ENCODE measurements at places on chromosomes 5 and 9.

GRCh38 chr9:90974643-90975245 lies 173.1 kb downstream of the SYK start:
- no peak for DNase-seq

DNA sequence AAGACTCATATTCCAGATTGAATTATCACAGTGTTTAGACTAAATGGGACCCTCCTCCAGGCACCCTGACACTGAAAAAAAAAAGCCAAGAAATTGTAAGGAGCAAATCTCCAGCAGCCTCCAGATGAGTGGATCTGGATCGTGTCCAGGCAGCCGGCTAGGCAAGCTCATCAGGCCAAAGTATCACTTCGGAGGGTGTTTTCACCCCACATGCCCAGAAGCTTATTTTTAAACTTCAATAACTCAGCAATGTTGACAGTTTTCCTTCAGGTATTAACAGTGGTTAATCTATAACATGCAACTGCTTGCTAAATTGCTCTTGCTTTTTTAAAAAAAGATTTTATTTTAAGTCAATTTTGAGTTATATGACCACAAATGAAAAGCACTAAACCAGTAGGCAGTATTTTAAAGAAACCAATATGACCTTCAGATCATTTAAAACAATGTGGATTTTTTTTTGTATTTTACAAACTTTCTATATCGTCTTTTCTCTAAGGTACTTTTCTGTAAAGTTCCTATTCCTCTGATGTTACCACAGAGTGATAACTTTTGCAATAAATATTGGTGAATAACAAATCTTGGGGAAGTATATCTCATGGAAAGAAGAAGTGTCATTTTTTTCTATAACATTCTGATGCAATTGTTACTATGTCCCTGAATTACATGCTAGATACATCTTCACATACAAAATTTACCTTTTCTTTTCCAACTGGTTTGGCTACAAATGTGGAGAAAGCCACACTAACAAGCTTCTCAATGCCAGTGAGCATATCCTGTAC lies 30.7 kb downstream of the ACOT12 start:
- no peak for DNase-seq

DNA sequence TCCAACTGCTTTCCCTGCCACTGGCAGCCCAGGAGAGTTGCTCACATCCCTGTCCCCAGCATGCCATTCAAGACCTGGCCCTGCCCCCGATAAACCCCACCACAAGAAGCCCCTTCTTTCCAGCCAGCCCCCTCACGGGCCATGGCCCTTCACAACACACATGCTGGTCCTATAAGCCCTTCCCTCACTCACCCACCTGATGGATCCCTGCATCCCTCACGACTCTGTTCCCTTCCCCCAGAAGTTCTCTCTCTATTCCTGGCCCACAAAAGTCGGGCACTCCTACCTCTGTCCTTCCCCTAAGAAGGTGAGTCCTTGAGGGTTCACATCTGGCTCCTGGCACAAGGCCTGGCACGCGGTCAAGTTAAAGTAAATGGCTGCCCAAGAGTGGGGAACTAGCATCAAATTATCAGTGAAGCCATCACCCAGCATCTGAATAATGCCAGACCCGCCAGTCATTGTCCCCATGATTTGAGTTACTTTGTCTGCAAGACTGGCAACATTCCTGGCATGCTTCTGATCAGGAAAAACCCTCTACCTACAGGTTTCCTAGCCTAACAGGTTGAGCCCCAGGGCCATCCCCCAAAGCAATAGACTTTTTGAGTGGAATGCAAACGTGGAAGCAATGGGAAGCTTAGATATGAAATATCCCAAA lies 65.9 kb downstream of the CRB2 start:
- no peak for DNase-seq

GRCh38 chr5:52283221-52283620 lies 504.5 kb upstream of the ITGA1 start:
- DNase-seq = no peak

DNA sequence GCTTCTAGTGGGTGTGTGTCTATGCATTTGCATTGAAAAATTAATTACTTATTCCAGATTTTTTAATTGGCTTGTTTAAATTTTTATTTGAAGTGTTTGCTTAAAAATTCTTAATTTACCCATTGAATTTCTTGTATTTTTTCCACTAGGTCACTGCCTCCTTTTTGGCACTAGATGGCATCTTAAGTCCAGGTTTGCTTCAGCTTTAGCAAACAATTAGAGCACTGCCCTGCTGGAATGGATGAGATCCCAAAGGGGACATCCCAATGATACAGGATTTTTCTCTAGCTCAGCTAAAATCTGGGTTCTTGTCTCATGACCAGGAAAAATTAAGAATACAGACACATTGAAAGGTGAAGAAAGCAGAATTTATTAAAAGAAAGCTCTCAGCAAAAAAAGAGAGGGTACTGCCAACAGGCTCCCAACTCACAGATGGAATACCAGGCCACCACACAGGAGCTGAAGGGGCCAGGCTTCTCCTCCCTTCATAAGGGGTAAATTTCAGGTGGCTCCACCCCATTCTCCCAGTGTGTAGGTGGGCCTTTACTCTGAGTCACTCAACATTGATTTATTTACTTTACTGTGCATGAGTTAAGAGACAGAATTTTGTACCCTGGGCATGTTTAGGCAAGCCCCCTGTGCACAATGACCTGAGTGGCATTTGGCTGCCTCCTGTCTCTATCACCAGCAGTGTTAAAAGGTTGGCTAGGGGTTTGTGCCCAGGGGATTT lies 532.4 kb downstream of the ANXA1 start:
- no peak for DNase-seq

DNA sequence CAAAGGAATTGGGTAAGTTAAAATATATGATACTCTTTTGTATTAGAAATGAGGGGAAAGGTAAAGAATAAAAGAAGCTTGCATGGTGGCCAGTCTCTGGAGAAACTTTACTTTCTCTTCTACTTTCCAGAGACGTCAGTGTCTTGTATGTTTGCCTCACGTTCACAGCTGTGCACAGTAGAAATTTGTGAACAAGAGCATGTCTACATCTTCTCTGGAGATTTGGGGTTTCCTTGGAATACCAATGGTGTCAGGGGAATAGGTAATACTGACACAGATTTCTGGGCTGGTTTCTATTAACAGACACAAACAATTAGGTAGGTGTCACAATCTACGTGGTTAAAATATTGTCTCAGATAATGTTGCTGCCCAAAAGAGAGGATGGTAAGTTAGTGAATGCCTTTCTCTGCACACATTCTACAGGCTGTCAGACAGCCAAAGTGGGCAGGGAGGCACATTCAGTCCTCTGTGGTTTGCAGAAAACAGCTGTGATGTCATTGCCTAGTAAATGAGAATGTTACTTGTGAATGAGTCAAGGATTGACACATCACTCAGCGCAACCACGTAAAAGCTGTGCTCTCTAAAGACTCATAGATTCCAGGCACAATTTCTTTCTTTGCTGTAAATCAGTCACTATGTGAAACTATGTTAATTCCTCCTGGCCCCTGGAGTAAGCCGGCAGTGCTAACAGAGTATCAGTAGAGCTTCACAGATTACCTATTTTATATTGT lies 397.1 kb downstream of the MAN2A1 start:
- DNase-seq = no peak

DNA sequence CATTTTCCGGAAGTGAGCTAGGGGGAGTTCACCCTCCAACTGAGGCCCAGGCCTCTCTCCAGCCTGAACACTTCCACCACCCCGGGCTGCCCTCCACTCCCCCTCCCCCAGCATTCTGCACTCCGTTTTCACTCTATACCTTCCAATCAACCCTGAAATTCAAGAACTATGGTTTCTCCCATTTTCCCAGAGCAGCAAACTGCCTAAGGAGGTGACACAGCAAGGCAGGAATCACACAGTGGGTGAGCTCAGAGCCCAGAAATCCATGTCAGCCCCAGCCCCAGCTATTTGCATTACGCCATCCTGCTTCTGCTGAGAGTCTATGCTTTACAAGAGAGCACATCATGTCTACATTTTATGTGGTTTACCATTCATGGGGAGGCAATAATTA lies 11.9 kb downstream of the MSX2 start:
- no peak for DNase-seq

- no peak for DNase-seq
Measured at GRCh38 chr5:178211095-178212048, 7.0 kb downstream of the HNRNPAB start.

GRCh38 chr5:31754741-31755675 lies 116.1 kb downstream of the PDZD2 start:
- DNase-seq = no peak

DNA sequence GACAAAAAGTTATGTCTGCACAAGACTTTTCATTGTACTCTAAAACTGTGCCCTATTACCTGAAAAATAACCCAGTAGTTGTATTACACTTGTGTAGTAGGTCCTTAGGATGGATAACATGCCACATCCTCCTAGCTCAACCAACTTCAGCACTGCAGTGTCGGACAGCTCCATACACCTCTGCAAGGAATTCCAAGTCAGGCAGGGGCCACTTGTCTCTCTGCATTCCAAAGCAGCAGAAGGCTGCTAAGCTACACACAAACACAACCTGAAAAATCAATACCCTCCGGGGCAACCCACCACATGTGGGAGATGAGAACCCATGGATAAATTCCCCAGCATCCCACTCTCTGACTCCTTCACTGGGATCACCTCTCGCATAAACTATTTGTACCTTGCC lies 50.2 kb downstream of the MED10 start:
- DNase-seq = no peak

- DNase-seq = no peak
Measured at GRCh38 chr5:137022043-137022442, 477.1 kb downstream of the SPOCK1 start.

DNA sequence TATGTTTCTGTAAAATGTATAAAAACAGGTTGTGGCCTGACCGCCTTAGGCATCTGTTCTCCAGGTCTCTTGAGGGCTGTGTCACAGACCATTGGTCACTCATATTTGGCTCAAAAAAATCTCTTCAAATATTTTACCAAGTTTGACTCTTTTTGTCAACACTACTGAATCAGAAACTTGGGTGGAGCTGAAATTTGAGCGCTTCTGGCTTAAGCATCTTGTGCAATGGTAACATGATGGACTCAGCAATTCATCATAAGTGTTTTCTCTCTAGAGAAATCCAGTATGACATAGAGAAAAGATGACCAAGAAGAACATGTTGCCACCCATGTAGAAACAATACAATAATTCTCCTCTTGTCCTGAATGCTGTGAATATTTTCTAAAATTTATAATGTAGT lies 387.9 kb downstream of the MAT2B start:
- no peak for DNase-seq

DNA sequence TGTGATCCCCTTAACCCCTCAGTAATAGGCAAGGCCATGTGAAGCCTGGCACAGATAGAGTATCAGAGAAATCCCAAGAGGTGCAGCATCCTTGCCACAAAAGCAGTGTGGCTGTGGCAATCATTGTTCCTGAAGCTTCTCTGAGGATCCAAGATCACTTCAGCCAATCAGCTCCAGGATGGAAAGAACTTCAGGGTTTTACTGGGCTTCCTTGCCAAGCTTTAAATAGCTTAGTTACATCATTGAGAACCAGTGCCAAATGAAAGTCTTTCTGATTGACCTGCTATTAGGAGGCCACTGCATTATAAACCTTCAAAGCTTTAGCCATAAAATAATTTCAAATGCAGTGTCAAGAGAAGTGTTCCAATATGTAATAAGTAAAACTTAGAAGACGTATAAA lies 430.6 kb downstream of the PIK3R1 start:
- no peak for DNase-seq

DNA sequence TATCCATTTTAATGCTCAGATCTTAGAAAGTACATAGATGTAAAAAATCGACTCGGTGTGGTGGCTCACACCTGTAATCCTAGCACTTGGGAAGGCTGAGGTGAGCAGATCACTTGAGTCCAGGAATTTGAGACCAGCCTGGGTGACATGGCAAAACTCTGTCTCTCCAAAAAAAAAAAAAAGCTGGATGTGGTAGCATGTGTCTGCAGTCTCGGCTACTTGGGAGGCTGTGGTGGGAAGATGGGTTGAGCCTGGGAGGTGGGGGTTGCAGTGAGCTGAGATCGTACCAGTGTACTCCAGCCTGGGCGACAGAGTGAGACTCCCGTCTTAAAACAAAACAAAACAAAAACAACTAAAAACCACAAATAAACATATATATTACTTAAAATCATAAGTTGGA lies 61.4 kb downstream of the RASA1 start:
- no peak for DNase-seq

- no peak for DNase-seq
Measured at GRCh38 chr5:152527358-152528052, 122.4 kb upstream of the NMUR2 start.

- DNase-seq = no peak
Measured at GRCh38 chr9:27329291-27329690, 32.3 kb upstream of the EQTN start.

- DNase-seq = no peak
Measured at GRCh38 chr9:120480707-120481106, 99.3 kb downstream of the CDK5RAP2 start.

DNA sequence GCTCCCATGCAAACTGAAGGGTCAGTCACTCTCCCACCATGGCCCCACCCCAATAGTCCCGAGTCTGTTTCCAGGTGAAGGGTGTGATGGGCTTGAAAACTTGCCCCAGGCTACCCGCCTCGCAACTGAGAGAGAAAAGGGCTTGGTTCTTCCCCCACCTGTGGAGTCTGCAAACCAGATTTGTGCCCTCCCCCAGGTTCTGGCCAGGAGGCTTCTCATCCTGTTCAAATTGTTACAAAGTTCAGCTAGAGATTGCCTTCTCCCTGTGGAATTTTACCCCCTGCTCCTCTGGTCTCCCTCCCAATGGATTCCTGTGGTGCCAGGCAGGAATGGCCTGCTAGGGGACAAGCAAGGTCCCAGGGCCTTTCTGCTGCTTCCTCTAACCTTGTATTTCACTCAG lies 93.1 kb upstream of the ACO1 start:
- no peak for DNase-seq

DNA sequence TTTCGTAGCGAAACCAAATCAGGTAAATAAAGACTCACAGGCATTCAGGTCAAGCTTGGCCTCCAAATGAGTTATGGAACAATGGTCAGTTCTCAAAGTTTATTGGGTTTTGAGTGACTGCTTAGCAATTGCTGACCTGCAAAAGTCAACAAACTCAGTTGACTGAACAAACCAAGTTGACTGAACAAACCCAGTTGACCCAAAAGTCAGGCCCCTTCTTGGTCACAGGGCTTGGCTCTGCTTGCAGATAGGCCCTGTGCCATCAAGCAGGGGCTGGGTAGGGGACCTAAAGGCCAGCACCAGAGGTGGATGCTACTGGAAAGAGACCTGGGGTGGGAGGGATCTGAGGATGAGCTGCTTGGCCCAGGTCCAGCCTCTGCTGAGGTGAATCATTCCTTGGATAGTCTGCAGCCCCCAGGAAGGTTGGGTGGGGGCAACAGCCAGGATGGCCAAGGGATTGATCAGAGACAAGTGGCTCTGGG lies 64.6 kb downstream of the GADD45G start:
- DNase-seq = no peak

- no peak for DNase-seq
Measured at GRCh38 chr9:13113216-13113615, 166.3 kb downstream of the MPDZ start.

DNA sequence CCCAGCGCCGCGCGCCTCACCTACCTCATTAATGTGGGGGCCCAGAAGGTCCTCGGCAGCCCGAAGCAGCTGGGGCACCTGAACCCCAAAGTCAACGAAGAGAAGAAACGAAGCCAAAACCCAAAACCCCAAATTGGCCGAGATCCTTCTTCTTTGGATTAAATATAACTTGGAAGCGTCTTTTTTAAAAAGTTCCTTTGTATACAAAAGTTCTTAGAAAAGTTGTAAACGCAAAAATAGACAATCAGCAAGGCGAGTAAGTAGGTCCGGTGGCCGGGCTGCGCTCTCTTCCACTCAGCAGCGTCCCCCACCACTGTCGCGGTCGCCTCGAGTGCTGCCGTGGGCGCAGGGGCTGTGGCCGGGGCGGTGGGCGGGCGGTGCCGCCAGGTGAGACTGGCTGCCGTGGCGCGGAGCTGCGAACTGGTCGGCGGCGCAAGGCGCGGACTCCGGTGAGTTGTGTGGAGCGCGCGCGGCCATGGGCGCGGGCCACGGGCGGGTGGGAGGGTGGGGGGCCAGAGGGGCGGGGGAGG lies 360 bp downstream of the KLF4 start:
- no peak for DNase-seq
